ENCODE measurements at places on chromosomes 6 and 20.

- DNase-seq: no peak
Measured at GRCh38 chr6:158729906-158730540, 80.2 kb downstream of the SYTL3 start.

GRCh38 chr6:168885751-168886742 is 367.6 kb downstream of the THBS2 start:
- DNase-seq: no peak

- peak; percentile 38 for DNase-seq
Measured at GRCh38 chr6:16181439-16182297, 52.8 kb downstream of the MYLIP start.

DNA sequence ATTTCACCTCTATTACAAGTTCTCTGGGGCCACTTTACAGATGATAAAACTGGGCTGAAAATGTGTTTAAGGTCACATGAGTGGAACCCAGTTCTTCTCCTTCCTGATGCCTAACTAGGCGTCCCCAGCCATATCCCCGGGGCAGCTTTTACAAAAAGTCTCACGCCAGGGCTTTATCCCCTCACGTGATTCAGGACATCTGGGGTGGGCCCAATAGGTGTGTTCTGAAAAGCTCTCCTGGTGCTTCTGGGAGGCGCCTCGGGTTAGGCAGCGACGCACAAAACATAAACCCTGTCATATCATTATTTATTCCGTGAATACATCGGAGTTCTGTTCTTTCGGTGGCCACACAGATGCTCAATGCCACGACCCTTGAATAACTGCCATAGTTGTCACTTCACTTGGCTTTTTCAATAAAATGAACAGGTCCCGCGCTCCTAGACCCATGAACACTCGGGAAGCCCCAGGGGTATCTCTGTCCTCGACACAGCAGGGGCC is 32.1 kb downstream of the SF3B5 start:
- DNase-seq: no peak

DNA sequence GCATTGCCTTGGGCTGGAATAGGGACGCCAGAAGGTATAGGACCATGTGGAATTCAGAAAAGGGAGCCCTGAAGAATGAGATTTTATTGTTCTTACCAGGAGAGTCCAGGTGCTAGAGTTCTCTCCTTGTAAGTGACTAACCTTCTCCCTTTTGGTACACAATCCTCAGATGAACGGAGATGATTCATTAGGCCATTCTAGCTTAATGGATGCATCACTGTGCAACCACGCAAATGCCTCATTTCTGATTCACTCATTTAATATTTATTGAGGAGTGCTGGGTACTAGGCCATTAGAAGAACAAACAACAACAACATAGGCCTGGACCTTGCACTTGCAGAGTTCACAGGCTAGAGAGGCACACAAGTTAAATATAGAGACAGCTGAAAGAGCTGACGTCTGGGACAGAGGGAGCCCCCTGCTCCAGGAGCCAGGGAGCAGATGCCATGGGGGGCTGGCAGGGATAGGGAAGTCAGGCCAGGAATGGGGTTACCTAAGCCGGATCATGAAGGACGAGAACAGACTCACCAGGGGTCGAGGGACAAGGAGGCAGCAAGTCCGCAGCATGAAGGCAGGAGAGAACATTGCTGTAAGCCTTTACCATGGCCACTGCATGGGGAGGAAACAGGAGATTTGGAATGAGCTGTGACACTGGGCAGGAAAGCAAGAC is 179.5 kb upstream of the AKAP12 start:
- DNase-seq: peak; percentile 89

GRCh38 chr6:98469141-98469540 is 365.2 kb upstream of the POU3F2 start:
- peak; percentile 6 for DNase-seq

DNA sequence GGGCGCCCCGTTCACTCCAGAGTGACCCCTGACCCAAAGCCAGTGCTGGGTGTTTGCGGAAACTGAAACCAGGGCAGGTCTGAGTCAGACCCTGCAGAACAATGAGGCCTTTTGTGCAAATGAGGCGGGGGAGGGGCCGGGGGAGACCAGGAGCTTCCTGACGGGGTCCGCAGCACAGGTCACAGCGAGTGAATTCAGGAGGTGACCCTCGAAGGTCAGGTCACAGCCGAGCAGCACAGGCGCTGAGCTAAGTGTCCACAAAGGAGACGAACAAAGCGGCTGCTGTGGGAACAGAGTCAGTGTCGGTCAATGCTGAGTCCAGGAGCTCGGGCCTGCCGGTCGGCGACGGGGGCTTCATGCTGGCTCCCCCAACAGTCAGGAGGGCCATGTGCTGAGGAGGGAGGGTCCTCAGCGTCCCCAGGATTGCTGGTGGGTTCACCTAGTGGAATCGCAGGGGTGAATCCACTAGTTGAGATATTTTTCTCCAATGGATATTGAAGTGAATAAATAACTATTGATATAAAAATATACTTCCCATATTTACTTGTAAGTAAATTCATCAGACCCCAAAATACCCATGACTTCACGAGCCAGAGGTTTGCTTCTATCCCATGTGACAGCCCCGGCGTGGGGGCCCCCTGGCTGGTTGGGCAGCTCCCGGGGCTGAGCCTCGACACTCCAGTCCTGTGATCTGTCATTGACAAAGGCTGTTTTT is 188.4 kb upstream of the SULF2 start:
- no peak for DNase-seq

DNA sequence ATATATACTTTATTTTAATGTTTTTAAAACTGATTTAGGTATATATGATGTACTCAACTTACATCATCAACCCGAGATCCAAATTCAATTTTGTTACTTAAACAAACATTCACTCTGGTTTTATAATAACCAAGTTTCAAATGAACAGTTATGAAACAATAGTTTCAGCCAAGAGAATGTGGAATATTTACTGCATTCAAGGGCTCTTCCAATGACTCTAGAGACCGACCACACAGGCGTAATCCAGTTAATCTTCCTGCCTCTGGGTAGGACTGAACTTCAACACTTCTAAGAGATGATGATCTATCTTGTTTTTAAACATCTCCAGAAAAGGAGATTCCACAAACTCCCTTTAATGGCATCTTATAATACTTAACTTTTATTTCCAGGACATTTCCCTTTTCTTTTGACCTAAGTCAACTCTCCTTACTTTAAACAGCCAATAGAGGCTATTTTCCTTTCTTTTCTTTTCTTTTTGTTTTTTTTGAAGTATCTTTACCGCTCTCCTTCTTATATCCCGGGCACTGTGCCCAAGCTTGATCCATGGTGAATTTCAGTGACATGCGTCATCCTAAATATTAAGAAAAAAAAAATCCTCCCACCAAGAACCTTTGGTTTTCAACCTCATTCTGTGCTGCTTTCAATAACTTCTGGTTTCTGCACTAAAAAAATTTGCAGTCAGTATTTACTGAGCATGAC is 110.1 kb downstream of the KIF13A start:
- DNase-seq: peak; percentile 90

DNA sequence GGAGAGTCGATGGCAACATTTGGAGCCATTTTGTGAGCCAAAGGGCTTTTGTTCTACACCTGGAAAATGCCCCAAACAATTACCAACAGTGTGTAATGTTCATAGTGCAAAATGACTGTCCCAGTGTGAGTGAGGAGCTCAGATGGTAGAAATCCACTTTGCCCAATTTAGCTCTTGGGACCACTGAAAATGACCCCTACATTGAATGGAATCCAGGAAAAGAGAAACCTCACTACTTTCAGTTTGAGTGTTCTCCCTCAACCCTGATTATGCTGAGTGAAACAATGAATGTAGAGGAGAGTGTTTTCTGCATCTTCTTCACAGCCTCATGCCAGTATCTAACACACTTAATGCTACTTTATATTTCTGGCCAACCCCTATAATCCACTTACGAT is 84.9 kb upstream of the NRN1 start:
- no peak for DNase-seq

DNA sequence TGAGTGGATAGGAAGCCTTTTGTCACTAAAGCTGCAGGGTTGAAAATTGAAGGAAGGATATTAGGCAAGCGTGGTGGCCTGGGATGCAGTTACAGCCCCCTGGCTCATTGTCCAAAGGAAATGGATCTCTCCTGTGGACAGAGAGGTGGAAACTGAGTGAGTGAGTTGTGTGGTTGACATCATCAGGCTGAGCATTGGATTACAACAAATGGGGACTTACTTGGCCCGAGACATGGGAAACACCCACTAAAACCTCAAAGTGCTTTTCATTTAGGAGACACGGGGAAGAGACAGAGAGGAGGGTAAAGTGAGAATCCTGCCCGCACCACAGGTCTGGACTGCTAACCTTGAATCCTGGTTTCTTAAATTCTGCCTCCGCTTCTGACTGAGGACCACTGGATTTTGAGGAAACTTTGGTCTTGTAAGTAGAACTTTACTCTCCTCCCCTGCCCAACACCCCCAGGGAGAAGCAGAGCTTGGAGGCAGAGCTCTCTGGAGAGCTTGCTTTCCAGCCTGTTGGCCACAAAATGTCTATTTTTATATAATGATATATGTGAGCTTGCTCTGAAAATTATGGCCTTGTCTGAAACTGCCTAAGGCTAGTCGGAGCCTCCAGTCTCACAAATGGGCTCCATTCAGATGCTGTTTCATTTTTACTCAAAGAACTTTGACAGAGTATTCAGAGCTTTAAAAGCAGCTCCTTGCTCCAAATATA is at the start of gene PKIG:
PKIG (plus strand) TSS at position 269 of the 715 bp plus-strand sequence. CDS start 31,978 bp downstream, outside the sequence.
- DNase-seq: peak; percentile 81

DNA sequence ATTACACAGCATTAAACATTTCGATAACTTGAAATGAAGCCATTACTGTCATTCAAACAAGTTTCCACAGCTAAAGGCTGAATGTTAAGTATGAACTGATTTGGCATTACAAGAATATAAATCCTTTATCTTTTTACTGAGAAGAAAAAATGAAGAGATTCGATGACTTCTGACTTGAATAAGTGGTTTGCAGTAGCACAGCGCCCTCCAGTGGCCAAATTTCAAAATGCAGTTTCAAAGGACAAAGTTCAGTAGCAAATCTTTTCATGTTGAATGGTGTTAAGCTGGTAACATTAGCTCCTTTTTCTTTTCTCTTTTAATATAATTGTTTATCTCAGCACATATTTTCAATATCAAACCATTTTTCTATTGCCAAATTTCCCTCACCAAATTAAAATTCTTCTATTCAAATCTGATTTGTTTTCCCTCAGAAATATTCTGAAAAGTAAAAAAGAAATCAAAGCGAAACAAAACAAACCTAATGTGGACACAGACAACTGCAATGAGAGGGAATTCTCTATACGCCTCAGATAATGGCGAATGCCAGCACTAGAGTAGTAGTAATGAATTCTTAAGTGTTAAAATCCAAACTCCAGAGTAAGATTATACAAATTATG is 145.7 kb downstream of the BTBD9 start:
- peak; percentile 63 for DNase-seq

- DNase-seq: no peak
Measured at GRCh38 chr6:117555262-117555849, 47.0 kb downstream of the GOPC start.

- DNase-seq: peak; percentile 53
Measured at GRCh38 chr6:142796571-142796970, 148.4 kb downstream of the HIVEP2 start.

- DNase-seq: no peak
Measured at GRCh38 chr6:85390775-85391174, 59.1 kb upstream of the NT5E start.

DNA sequence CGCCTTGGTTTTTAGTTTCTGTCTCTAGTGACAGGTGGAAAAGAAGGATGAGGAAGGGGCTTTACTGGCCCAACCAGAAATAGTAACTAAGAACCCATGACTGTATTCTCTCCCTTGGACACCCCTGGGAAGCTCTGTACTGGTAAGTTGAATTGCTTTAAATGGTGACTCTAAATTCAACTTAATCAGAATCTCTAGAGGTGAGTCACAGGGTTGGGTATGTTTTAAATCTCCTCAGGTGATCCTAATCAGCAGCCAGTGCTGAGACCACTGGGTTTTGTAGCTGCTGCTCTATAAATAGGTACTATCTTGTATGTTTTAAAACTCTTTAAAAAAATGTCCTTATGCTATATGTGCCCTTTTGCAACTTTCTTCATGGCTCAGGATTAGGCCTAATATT is 314.0 kb upstream of the ECI2 start:
- no peak for DNase-seq

Data from fibroblast of skin of abdomen (primary cell).